Panc1 (cell line): ENCODE measurements at places on chromosomes 5 and 9. TPM values are rescaled to one million over a fixed set of nuclear protein-coding genes. Genes with fewer than 3 reads are reported as not detected.

Gene NRARP
- 16.9 TPM for total RNA-seq

Gene ANKRD33B
- 19.1 TPM for total RNA-seq

Gene PCDHGA7
- 0.18 TPM for total RNA-seq

Gene KIF12
- 0.87 TPM for total RNA-seq

Gene PCDHB10
- 0.72 TPM for total RNA-seq

Gene CATSPER3
- 0.69 TPM for total RNA-seq

Gene KIF20A
- total RNA-seq, result 55.4 TPM

Gene AIF1L
- 6.0 TPM for total RNA-seq

Gene STPG3
- 0.26 TPM for total RNA-seq

Gene ARID3C
- 0.33 TPM for total RNA-seq

Gene SPATA31A3
- not detected for total RNA-seq

Gene SPINK13
- not detected for total RNA-seq

Gene GFI1B
- total RNA-seq, result 0.08 TPM

Gene IFNA10
- not detected for total RNA-seq

Gene TLR4
- 0.33 TPM for total RNA-seq

Gene ENTREP1
- 0.13 TPM for total RNA-seq

Gene MORN5
- not detected for total RNA-seq

Gene HMCN2
- total RNA-seq, result 0.05 TPM

Gene NTRK2
- total RNA-seq, result 0.23 TPM

Gene SLC30A5
- 61.3 TPM for total RNA-seq

Gene BTNL8
- not detected for total RNA-seq

Gene HSPA5
- 281 TPM for total RNA-seq

Gene DCAF12
- 38.3 TPM for total RNA-seq

Gene IL9
- not detected for total RNA-seq

Gene GTF2H2C
- total RNA-seq, result 46.3 TPM

Gene BAAT
- 0.08 TPM for total RNA-seq

Gene SLC6A18
- not detected for total RNA-seq

Gene GPRIN1
- 18.9 TPM for total RNA-seq

Gene LCN15
- 0.05 TPM for total RNA-seq

Gene FGD3
- 0.80 TPM for total RNA-seq

Gene SLC6A7
- not detected for total RNA-seq

Gene PCDHGA11
- total RNA-seq, result 0.39 TPM

Gene FBP1
- total RNA-seq, result 0.36 TPM

Gene BTNL3
- not detected for total RNA-seq

Gene LCN1
- total RNA-seq, result not detected

Gene MED27
- 24.4 TPM for total RNA-seq

Gene LMX1B
- 2.6 TPM for total RNA-seq

Gene WWC1
- 29.4 TPM for total RNA-seq

Gene BRIX1
- 46.6 TPM for total RNA-seq

Gene DPYSL3
- 1.1 TPM for total RNA-seq

Gene BHMT2
- total RNA-seq, result not detected
